ENCODE measurements at places on chromosomes 12 and 14.

GRCh38 chr12:3420693-3421092, 70.3 kb upstream of the PRMT8 start:
- DNase-seq = no peak

DNA sequence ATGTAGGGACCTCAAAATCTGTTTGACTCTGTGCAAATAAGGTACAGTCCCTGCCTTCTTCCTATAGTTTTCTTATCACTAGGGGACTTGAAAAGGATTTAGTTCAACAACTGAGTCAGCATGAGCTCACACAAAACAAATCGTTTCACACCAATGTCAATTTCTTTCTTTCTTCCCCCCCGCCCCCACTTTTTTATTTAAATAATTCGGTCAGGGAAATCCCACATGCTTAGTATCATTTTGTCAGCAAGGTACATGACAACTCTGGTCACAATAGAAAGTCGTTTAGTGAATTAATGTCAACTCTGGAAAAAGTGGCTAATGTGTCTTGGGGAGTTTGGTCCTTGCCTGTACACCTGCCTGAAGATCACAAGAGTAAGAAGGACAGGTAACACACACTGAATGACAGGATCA, 232.2 kb upstream of the PLEKHG7 start:
- no peak for DNase-seq

- no peak for DNase-seq
Observed at GRCh38 chr14:69701857-69702256, 65.1 kb upstream of the SRSF5 start.

- no peak for DNase-seq
Observed at GRCh38 chr14:63039866-63040265, 5.4 kb downstream of the KCNH5 start.

DNA sequence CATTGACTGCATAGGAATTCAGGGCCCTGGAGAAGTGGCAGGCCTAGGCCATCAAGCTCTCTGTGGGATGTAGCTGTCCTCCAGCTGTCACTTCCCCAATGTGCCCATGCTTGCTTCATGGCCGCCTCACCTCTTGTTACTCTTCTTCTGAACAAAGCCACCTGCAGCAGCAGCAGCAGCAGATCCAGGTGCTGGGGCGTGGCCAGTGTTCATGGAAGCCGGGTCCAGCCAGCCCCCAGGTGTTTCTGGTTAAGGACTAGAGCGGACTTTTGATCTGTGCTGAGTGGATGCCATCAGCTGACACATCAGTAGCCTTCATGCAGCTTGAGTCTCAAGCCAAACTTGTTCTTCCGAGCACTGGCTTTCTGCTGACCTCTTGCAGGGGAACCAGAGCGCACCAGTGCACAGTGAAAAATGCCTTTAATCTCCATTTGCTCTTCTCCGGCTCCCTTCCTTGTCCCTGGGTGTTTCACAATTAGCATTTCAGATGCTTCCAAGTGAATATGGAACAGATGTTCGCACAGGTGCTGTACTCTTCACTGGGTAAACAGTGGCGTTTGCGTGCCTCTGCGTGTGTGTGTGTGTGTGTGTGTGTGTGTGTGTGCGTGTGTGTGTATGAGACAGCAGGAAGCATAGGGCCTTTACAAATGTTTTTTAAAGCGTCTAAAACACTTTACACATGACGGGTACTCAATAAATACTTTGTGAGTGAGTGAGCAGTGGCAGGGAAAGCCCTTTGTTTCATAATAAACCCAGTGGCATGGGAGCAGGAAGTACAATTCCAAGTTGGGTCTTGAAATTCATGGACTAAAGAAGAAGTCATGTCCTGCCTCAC, 20.1 kb downstream of the TPCN1 start:
- no peak for DNase-seq

DNA sequence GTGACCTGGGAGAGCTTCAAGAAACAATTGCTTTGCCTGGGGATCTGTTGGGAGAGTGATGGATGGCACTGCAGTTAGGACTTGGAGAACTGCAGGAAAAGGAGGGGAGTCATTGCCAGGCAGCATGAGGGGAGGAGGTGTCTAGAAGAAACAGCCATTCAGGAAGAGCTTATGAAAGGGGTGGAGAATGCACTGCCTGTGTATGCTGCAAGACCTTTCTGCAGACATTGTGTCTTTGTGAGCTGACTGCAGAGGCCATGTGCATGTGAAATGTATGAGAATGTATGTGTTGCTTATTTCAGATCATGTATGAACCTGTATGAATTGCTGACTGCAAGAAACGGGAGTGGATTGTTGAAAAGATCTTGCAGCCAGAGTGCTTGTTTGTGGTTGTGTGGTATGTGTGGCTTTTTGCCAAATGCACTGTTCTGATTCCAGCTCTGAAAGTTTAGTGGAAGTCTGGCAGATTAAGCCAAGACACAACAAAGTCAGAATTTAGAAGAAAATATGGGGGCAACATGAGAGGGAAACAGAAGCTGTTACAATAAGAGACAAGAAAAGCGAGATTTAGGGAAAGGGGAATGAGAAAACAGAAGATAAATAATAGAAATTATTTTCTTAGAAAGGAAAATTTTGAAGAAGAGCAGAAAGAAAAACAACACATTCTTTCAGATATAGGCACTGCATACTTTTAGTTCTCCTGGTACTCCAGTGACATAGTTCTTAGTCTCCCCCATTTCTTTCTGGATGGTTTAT, 9.8 kb upstream of the RIMKLB start:
- peak; percentile 16 for DNase-seq

- DNase-seq = no peak
Observed at GRCh38 chr14:64696355-64696857, 7.8 kb upstream of the PLEKHG3 start.

DNA sequence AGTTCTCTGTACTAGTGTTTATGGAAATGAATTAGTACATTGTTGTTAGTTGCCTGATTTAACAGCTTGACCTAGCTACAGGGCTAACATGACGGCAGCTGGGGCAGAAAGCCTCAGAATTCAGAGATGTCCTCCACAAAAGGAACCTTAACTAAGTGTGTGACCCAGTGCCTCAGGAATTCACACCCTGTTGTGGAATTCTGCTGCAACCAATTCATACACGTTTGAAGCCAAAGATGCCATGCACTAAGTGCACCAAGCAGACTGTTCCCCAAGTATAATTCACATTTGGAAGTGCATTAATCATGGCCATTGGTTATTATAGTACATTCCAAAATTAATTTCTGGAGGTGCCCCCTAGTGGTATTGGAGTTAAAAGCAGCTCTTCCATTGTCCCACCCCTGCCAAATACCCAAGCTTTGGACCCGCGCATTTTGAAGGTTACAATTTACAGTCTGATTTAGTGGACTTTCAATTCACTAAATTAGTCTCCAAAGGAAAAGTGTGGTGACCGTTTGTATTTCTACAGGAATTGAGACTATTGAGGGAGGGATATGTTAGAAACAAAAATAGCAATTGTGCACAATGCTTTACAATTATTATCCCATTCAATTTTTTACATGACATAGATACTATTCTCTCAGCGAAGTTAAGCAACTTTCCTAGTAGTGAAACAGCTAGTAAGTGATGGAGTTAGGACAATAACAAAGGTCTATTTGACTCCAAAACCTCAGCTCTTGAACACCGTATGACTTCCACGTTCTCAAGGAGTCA, 85.9 kb downstream of the PAX9 start:
- no peak for DNase-seq

DNA sequence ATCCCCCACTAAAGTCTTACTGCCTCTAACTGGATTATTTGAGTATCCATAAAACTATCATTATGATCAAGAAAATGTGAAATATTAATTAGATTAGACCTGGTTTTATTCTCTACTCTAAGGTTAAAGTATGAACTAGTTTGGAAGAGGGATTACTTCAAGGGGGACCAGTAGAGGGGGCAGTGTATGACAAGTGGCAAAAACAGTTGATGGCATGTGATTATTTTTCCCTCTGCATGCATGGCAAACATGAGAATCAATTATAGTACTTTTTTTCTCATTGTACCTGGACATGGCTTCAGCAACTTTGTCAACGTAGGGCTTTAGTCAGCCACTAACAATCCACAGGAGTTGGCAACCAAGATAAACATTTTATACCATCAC, 145.0 kb upstream of the SLC38A2 start:
- DNase-seq = no peak

GRCh38 chr14:55749201-55749812, 169.3 kb downstream of the KTN1 start:
- DNase-seq = no peak

GRCh38 chr12:13046964-13047363, 2.8 kb downstream of the FAM234B start:
- DNase-seq = no peak

DNA sequence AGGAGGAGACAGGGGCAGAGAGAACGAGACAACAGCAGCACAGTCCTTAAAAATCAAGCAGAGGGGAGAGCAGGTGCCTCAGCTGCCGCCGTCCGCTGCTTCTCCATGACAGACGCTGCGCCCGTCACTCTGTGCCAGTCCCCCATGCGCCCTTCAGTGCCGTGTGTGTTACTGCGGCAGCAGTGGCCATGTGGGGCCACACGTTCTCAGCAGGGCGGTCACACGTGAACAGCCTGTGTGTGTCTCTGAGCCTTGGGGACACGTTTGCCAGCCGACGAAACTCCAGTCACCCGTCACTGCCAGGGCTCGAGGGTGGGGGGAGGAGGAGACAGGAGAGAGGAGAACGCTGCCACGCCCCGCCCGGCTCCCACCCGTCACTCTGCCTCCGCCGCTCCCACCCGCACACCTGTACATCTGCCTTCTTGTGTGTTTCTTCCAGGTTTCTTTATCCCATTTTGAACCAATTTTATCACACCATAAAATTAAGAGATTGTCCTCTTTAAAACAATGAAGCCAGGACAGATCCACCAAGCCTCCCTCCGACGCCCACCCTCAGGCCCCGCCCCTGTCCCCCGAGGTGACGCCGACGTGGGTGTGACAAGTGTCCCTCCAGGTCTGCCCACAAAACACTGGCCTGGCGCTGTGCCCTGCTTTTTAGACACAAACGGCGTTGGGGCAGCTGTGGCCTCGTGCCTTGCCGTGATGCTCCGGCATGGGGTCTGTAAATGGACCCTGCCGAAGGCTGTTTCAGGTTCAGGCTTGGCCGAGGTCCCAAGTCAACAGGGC, 58.2 kb downstream of the GALNT9 start:
- no peak for DNase-seq

GRCh38 chr14:50013198-50013918, 103.0 kb downstream of the VCPKMT start:
- DNase-seq = no peak

- DNase-seq = no peak
Observed at GRCh38 chr14:23069413-23069806, 12.1 kb upstream of the CDH24 start.

- DNase-seq = no peak
Observed at GRCh38 chr14:81247271-81247766, 26.6 kb upstream of the GTF2A1 start.

DNA sequence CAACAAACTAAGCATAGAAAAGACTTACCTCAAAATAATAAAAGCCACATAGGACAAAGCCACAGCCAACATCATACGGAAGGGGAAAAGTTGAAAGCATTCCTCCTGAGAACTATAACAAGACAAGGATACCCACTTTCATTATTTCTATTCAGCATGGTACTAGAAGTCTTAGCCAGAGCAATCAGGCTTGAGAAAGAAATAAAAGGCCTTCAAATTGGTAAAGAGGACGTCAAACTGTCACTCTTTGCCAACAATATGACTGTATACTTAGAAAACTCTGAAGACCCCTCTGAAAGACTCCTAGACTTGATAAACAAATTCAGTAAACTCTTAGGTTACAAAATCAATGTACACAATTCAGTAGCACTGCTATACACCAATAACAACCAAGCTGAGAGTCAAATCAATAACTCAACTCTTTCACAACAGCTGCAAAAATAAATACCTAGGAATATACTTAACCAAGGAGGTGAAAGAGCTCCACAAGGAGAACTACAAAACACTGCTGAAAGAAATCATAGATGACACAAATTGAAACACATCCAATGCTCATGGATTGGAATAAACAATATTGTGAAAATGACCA, 11.6 kb upstream of the CLEC1A start:
- no peak for DNase-seq

DNA sequence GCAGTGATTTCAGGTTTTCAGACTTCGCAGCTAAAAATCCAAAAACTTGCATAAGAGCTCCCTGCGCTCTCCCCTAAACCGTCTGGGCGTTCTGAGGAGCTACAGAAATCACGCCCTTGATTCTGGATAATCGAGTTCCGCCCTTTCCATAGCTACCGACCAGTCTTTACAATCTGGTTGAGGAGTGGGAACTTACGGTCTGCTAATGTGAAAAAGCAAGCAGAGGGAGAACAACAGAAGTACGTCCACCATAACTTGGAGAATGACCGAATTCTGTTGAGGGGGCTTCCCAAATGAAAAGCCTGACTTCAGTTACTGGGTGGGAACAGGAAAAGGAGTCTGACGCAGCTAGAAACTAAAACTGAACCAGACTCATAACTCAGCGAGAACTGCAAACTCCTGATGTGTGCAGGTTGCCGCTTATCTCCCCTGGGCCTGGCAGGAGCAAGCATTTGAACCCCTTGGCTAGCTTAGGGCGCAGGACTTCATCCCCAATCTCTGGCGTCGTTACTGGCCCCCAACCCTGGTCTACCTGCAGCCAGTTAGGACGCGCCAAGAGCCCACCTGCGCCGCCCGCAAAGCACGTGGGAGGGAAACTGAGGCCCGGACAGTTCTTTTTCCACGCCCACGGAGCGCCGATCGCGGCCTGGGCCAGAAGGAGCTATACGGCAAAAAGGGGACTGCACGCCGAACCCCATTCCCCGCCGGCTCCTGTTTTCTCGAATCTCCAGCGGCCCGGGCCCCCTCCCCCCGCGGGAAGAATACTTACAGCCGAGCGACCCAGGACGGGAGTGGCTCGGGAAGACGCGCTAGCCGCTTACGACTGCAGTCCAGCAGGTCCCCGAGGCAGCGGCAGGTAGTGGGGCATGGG, 838 bp downstream of the LRIG3 start:
- no peak for DNase-seq

GRCh38 chr14:77980475-77981321, 180.8 kb downstream of the ADCK1 start:
- DNase-seq = peak; percentile 22

- no peak for DNase-seq
Observed at GRCh38 chr12:6420364-6420763, 24.4 kb upstream of the CD27 start.

- no peak for DNase-seq
Observed at GRCh38 chr14:68520637-68521556, 272.0 kb downstream of the ZFP36L1 start.

GRCh38 chr14:45065956-45066355, 18.0 kb upstream of the PRPF39 start:
- DNase-seq = no peak

GRCh38 chr12:3004655-3005565, 45.7 kb downstream of the TEAD4 start:
- DNase-seq = no peak

DNA sequence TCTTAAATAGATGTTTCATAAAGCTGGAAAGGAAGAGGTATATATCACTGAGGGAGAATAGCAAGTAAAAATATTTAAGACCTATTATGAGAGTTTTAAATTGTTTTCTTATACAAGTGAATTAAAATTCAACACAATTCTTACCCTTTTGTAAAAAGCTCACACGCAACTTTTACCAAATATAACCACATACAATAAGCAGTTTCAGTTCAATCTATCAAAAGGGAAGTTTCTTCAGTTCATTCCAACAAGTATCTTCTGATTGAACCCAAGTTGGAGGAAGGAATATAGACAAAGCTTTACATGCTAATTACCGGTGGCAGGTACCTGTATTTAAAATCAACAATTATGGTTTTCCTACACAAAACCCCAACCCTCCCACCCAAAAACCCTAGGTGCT, 41.1 kb downstream of the GTF2A1 start:
- no peak for DNase-seq

- DNase-seq = no peak
Observed at GRCh38 chr12:77082021-77082420, 16.7 kb upstream of the E2F7 start.

GRCh38 chr12:68587448-68587873, 23.2 kb upstream of the RAP1B start:
- DNase-seq = no peak

Measured in amygdala (tissue), 56 donors.